Natural killer cell (primary cell): ENCODE measurements at places on chromosomes 7 and 10. TPM values are rescaled to one million over a fixed set of nuclear protein-coding genes. Genes with fewer than 3 reads are reported as not detected.

Gene MMS19
- total RNA-seq = 61.7 TPM

Gene NME8
- 27.1 TPM for total RNA-seq

Gene EVX1
- total RNA-seq = not detected

Gene CD36
- 5.5 TPM for total RNA-seq

Gene ACTR3C
- total RNA-seq = 8.3 TPM

Gene GPR26
- not detected for total RNA-seq

Gene NRCAM
- 0.95 TPM for total RNA-seq

Gene SUN3
- total RNA-seq = not detected

Gene PIK3AP1
- 95.3 TPM for total RNA-seq

Gene CLRN3
- not detected for total RNA-seq

Gene PON3
- total RNA-seq = not detected

Gene HECW1
- not detected for total RNA-seq

Gene CPXM2
- total RNA-seq = not detected

Gene ZNF804B
- not detected for total RNA-seq

Gene SDK1
- not detected for total RNA-seq

Gene LRRN3
- not detected for total RNA-seq

Gene HHEX
- 24.0 TPM for total RNA-seq

Gene LBX1
- not detected for total RNA-seq

Gene CPA2
- total RNA-seq = not detected

Gene GAD2
- total RNA-seq = not detected

Gene VWC2
- total RNA-seq = not detected

Gene PNLIP
- total RNA-seq = not detected

Gene STEAP1B
- 0.31 TPM for total RNA-seq

Gene ZNF467
- total RNA-seq = 5.4 TPM

Gene GPRIN2
- not detected for total RNA-seq

Gene PLOD3
- total RNA-seq = 45.0 TPM
